ENCODE measurements at places on chromosomes 13 and 19. TPM values are rescaled to one million over a fixed set of nuclear protein-coding genes. Genes with fewer than 3 reads are reported as not detected.

- no peaks in the 10 kb centered on the region for H3K4me1 ChIP-seq
- H3K27me3 ChIP-seq = peaks cover 9% of the 10 kb centered on the region
- H3K36me3 ChIP-seq = peaks cover 10% of the 10 kb centered on the region
- H3K27ac ChIP-seq = no peak overlapping the region
- DNase-seq = no peak
Observed at GRCh38 chr13:78078168-78078567, 159.5 kb upstream of the EDNRB start.

DNA sequence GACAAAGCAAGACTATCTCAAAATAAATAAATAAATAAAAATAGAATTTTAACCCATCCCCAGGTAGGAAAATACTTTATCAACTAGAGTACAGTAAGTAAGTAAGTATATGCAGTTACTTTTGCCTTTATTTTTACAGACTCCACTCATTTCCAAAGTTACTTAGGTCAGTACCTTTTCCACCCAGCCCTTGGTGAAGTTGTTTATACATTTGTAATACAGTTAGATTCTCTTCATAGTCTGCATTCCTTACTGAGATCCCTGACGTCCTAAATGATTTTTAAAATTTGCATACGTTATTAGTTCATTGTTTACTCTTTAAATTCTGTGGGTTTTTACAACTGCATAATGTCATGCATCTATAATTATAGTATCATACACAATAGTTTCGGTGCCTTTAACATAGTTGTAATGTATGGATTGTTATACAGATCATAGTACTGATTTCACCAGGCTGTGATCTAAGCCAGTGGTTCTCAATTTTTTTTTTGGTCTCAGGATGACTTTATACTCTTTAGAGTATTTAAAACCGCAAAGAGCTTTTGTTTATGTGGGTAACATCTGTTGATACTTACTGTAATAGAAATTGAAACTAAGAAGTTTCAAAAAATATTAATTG, 10.4 kb downstream of the SETDB2 start:
- H3K27me3 ChIP-seq = no peaks in the 10 kb centered on the region
- H3K4me1 ChIP-seq = peaks cover 21% of the 10 kb centered on the region
- peak overlapping the region; percentile 6 for H3K27ac ChIP-seq
- peaks cover 23% of the 10 kb centered on the region for H3K36me3 ChIP-seq
- peak overlapping the region; percentile 16 for H3K4me3 ChIP-seq
- no peak for DNase-seq

GRCh38 chr19:13507053-13507611, 853 bp upstream of the CACNA1A start:
- peaks cover 10% of the 10 kb centered on the region for H3K36me3 ChIP-seq
- no peak for DNase-seq

DNA sequence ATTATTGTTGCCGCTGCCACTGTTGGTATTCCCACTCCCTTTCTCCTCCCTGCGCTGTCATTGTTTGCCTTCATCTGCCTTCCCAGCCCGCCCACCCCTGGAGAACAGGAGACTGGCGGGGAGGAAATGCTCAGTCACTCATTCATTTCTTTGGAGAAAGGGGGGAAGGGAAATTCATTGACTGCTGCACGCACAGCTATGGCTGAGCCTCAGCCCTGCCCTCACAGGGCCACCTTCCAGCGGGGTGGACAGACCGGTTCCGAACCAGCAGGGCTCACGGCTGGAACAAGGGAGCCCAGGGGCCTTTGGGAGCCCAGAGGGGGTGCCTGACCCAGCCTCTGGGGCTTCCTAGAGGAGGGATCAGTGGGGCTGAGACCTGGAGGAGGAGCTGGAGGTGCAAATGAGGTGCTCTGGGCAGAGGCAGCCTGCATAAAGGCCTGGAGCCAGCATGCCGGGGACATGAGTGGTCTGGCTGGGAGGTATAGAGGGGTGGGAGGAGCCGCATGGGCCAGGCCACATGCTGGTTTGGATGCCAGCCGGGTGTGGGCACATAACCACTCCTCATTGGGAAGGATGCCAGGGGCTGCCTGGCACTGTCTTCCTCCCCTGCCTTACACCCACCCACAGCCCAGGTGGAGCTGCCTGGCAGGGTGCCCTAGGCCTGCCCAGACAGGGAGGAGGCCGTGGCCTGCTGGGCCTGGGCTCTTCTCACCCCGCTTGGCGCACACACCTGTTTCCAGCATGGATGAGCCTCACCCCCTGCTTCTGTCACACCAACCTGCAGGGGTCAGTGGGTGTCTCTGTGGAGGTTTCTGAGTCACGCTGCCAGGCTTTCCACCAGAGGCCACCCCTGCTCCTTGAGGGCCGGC, 26.8 kb downstream of the PPP5C start:
- no peak for DNase-seq
- H3K27me3 ChIP-seq = no peaks in the 10 kb centered on the region
- H3K27ac ChIP-seq = no peak overlapping the region
- H3K4me3 ChIP-seq = no peak overlapping the region

DNA sequence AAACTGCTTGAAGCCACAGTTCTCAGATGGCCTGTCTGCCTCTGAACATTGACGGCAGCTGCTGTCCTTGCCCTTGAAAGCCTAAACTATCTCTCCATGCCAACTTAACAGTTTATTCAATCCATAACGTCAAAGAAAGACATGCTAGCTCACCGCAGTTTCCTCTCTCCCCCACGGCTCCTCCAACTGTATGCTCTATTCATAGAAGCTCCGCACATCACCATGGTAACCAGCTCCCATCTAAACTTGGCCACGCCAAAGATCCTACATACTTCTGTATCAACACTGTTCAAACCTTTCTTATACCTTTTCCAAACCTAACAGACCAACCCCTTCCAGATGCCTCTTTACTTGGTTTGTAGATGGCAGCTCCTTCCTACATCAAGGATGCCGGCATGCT, 48.6 kb downstream of the ZNF91 start:
- no peak for DNase-seq
- H3K27ac ChIP-seq = no peak overlapping the region
- no peaks in the 10 kb centered on the region for H3K27me3 ChIP-seq
- peaks cover 29% of the 10 kb centered on the region for H3K4me1 ChIP-seq
- no peak overlapping the region for H3K4me3 ChIP-seq
- peaks cover 83% of the 10 kb centered on the region for H3K36me3 ChIP-seq

GRCh38 chr13:33544308-33544707, 258.8 kb upstream of the STARD13 start:
- H3K4me3 ChIP-seq = no peak overlapping the region
- H3K27me3 ChIP-seq = no peaks in the 10 kb centered on the region
- no peak overlapping the region for H3K27ac ChIP-seq
- H3K4me1 ChIP-seq = peaks cover 15% of the 10 kb centered on the region
- H3K36me3 ChIP-seq = no peaks in the 10 kb centered on the region

DNA sequence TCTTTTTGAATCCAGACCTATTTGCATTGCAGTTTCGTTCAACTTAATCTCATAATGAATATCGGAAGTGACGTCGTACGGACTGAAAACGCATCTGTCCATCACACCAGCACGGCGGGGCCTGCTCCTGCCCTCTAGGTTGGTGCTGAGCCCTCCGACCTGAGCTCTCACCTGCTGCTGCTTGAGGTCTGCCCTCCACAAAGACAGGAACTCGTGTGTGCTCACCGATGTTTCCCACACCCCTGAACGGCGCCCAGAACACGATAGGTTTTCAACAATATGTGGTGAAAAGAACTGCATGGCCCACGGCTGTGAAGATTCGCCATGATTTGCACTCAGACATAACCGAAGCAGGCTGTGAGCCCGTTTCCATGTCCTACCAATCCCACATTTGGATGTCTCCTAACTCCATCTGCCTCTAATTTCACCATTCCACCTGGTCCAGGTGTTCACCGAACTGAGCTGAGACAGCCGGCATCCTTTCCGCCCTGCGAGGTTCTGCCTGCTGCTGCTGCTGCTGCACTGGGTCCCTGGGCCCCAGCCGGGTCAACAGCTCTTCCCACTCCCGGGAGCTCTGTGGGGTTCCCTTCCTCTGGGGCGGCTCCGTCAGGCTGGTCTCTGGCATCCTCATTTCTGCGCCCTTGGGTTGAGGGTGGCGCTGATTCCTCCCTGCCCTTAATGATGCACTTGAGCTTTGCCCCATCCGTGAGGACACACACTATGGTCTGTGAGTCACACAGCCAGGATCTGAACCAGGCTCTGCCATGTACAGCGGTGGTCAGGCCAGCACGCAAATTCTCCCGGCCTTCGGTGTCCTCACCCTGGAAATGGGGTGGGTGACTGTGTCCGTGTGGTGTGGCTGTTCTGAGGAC, 20.9 kb downstream of the GRTP1 start:
- peaks cover 6% of the 10 kb centered on the region for H3K36me3 ChIP-seq
- no peaks in the 10 kb centered on the region for H3K27me3 ChIP-seq
- no peak overlapping the region for H3K4me3 ChIP-seq
- H3K27ac ChIP-seq = no peak overlapping the region
- DNase-seq = no peak

GRCh38 chr13:52925251-52925650, 76.8 kb upstream of the PCDH8 start:
- no peak overlapping the region for H3K27ac ChIP-seq
- peaks cover 12% of the 10 kb centered on the region for H3K4me1 ChIP-seq
- no peak overlapping the region for H3K4me3 ChIP-seq
- no peaks in the 10 kb centered on the region for H3K36me3 ChIP-seq

Gene PRODH2
- polyA plus RNA-seq = not detected

Gene TMEM221
- 0.52 TPM for polyA plus RNA-seq

Gene NDUFA13
- 226 TPM for polyA plus RNA-seq

Gene ZNF471
- 0.45 TPM for polyA plus RNA-seq

Gene SHD
- polyA plus RNA-seq = not detected

Gene ZNF547
- 1.2 TPM for polyA plus RNA-seq

Gene C19orf38
- 2.1 TPM for polyA plus RNA-seq

Gene ACER1
- not detected for polyA plus RNA-seq

All from naive B cell (primary cell).